ENCODE measurements at places on chromosomes 6 and 20. TPM values are rescaled to one million over a fixed set of nuclear protein-coding genes. Genes with fewer than 3 reads are reported as not detected.

IL17A gene
- not detected for total RNA-seq

SLC17A4 gene
- not detected for total RNA-seq

FERMT1 gene
- total RNA-seq = 4.3 TPM

TMEM14A gene
- 18.7 TPM for total RNA-seq

HMGCLL1 gene
- 0.43 TPM for total RNA-seq

- DNase-seq = no peak
Measured at GRCh38 chr6:46104209-46104608, 25.6 kb upstream of the ENPP4 start.

DNA sequence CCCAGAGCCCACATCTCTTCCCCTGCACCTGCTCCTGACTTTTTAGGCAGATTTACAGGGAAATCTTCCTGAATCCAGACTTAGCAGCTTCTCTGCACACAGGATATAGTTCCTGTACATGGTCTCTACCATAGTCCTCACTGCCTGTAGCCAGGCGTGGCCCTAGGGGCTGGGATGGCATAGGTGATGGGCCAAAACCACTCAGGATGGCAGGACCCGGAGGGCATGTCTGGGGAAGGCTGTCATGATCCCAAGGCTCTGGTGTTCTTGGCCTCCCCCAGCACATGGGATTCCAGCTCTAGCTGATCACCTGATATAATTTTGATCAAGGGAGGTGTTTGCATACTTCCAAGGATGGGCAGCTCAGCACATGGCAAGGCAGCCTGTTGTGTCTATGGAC lies 58.0 kb downstream of the TOX2 start:
- DNase-seq = no peak

DNA sequence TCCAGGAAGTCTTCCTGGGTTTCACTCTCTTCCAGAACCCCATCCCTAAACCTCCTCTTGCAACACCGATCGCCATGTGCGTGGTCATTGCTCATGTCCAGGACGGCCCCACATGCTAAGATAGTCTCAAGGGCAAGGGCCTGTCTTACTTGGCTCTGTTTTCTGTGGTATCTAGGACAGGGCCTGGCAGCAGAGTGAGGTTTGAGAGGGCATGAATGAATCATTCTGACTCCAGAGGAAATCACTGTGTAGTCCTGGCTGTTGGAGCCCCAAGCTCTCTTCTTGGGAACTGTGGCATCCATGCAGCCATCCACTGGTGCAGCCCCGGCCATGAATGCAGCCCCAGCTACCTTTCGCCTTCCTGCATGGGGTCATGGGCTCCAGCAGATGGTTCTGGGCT lies 12.4 kb downstream of the SIRPA start:
- DNase-seq = no peak

- DNase-seq = no peak
Measured at GRCh38 chr6:137870308-137870644, 3.2 kb downstream of the TNFAIP3 start.

DNA sequence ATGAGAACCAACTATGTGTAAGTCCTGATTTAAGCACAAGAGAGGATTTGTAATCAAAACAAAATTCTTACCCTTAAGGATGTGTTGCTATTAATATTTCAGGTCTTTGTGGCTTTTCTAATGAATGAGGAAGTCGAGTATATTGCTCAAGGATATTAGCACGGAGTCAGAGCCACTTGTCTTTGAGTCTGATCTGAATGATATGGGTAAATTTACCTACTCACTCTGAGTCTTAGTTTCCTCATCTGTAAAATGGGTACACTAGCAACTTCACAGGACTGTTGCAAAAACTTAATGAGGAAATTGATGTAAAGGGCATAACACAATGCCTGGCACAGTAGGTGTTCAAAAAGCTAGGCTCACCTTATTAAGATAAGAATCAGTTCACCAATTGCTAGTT lies 30.0 kb upstream of the QKI start:
- no peak for DNase-seq

DNA sequence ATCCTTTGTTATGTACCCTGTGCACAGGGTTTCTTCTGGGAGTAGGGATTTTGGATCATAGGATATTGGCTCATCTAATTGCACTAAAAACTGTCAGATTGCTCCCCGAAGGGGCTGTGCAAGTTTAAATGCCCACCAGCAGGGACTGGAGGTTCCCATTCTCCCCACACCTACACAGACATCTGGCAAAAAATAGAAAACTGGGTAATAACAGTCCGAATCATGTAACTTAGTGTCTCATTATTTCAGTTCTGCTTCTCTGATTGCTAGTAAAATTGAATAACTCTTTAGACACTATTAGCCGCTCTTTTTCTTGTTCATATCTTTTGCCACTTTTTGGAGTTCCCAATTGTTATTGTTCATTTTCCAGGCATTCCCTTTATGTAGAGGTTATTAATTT lies 5.3 kb downstream of the PSMF1 start:
- no peak for DNase-seq

DNA sequence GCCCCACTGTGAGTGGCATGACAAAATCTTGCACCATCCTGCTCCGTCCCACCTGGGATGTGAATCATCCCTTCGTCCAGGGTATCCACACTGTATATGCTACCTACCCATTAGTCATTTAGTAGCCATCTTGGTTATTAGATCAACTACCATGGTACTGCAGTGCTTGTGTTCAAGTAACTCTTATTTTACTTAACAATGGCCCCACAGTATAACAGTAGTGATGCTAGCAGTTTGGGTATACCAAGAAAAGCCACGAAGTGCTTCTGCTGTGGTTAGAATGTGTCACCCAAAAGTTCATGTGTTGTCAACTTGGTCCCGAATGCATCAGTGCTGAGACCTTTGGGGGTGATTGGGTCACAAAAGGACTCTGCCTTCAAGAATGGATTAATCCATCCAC lies 11.7 kb downstream of the OSER1 start:
- DNase-seq = no peak

GRCh38 chr6:133623065-133623464 lies 265.8 kb upstream of the TCF21 start:
- peak; percentile 42 for DNase-seq

- DNase-seq = peak; percentile 80
Measured at GRCh38 chr6:130676077-130676772, 151.0 kb upstream of the SMLR1 start.

- DNase-seq = no peak
Measured at GRCh38 chr20:46827718-46828458, 66.8 kb upstream of the EYA2 start.

DNA sequence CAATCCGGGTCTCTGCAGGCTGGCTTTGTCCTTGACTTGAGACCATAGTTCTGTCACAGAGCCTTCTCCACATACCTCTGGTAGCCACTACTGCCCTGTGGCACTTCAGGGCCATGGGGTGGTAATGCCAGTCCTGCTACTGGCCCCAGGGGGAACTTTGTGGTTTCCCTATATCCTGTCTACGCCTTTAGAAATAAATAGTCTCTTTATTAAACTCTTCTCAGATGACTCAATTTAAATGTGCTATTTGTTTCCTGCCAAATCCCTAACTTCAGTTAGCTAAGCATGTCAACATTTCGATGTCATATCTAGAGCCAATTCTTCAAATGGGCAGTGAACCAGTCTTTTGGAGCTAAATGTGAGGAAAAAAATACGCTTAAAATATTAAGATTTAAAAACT lies 60.1 kb downstream of the SEL1L2 start:
- DNase-seq = no peak

DNA sequence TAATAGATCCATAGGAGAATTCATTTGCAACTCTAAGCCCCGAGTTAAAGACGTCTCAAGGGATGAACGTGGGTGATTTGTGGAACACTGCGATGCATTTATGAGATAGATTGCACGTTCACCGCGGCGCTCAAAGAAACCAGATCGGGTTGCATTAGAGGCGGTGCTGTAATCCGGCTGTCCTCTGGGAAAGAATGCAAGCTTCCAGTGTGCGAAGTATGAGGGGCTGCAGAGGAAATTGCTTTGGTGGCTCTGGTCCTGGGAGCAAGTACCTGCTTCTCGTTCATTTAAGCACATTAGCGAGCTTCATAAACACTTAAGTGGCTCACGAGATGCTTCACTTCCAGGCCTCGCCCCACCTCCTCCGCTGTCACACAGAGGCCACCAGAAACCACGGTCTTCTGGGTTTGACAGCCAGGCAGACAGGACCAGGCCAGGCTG lies 182.3 kb downstream of the CDH4 start:
- peak; percentile 2 for DNase-seq

- peak; percentile 10 for DNase-seq
Measured at GRCh38 chr6:135195522-135195921, 14.4 kb downstream of the MYB start.

Data from fibroblast of villous mesenchyme (primary cell).